ENCODE measurements at places on chromosomes 16 and 17.

DNA sequence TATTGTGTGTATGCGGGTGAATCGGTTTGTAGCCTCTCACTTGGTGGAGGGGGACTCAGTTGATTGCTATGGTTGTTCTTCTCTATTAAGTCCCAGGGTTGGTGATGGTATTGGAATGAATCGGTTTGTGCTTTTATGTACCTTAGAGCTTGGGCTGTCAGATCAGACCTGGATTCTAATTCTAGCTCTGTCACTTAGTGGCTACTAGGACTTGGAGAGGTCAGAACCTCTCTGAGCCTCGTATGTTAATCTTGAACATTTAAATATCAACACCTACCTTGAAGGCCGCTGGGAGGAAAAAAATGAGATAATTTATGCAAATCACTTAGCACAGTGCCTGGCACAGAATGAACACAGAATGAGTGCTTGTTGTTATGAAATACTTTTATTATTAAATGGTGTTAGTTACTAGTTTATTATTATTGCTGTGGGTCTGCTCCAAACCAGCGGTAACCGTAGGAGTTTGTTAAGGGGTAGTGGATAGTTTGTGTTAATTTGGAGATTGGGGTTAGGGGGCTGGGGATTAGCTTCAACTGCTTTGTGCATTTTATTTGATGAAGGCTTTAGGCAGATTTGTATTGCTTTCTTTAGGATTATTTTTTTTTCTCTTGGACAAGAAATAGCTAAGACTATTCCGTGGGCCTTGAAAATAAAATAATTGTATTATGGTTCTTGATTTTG, 3.5 kb downstream of the KDM6B start:
- DNase-seq = no peak

- DNase-seq = peak; percentile 82
Observed at GRCh38 chr17:64081802-64082799, 47.8 kb downstream of the ERN1 start.

- peak; percentile 92 for DNase-seq
Observed at GRCh38 chr17:33469911-33470310, 176.8 kb upstream of the ASIC2 start.

DNA sequence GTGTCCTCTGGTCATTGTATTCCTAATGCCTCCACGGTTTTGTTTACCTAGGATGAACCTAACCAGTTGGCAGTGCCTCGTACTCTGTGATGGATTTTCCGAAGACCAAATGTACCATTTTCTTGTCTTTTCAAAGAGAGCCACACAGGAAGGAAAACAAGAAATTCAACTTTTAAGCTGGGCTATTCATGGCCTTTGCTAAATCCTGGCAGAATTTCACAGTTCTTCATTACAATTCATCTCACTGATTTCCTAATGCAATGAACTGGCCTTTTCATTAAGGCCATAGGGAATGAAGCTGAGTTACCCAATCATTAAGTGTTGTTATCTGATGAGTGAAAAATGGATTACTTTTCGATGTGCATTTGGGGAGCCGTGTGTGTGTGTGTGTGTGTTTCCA, 7.9 kb upstream of the KCNJ16 start:
- no peak for DNase-seq

DNA sequence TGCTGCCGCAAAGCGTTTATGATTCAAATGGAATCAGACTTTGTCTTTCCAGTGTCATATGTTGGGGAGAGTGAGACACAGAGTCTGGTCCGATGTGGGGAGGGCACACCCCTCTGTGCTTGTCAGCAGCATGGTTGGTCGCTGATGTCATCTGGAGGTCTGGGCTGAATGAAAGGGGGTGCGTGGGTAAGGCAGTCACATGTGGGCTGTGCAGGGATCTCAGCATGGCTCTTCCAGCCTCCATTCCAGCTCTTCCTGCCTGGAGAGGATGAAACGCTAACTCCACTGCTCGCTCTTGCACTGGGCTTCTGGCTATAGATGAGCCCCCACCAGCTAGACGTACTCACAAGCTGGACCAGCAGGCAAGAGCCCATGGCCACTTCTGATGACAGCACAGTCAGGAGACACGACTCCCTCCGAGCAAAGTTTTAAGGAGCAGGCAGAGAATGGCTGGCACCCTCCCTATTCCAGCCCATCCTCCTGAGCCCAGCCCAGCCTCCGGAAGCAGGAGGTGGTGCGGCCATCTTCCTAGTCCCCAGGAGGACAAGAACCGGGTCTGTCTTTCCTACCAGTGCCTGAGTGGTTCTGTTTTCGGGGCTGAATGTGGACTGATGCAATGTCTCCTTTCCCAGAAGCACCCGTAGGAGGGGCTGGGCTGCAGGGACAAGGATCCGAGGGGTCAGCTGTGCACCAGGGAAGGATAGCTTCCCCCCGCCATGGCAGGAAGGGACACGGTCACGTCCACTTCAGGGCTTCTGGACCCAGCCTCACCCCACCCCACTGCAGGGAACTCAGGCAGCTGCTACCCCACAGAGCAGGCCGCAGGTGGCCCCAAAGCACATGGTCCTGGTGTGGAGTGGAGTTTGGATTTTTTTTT, 41.5 kb upstream of the CBFA2T3 start:
- peak; percentile 24 for DNase-seq

GRCh38 chr17:56793531-56793930, 40.2 kb downstream of the C17orf67 start:
- DNase-seq = no peak

DNA sequence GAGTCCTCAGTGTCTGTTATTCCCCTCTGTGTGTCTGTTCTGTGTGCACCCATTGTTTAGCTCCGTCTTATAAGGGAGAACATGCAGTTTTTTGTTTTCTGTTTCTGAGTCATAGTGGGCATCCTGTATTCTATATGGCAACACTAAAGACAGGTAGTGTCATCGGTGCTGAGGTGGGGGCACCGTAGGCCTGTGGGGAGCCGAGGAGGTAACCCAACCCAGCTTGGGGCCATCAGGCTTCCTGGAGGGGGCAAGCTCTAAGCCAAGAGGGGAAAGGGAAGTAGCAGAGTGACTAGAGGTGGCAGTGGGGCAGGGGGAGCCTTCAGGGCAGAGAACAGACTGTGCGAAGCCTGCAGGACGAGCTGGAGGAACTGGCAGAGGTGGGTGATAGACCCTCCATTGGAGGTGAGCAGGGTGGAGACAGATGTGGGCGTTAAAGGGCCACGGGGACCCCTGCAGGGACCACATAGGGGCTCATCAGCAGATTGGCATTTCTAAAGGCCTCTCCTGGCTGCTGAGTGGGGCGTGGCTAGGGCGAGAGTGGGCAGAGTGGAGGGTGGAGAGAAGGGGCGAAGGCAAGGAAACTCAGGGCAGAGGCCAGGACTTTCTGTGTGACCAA, 36.5 kb downstream of the CPNE2 start:
- no peak for DNase-seq

GRCh38 chr17:80220054-80220735, at the start of the genes SGSH and SLC26A11:
Gene SGSH (minus strand): TSS chr17:80220333. CDS start chr17:80220313, 20 bp downstream.
Gene SLC26A11 (plus strand): TSS chr17:80220427. CDS start chr17:80221561, 1,134 bp downstream.
- DNase-seq = peak; percentile 50

- DNase-seq = no peak
Observed at GRCh38 chr17:41730479-41730878, 4.0 kb downstream of the HAP1 start.

- no peak for DNase-seq
Observed at GRCh38 chr17:38733982-38734973, 4.1 kb downstream of the CISD3 start.

GRCh38 chr17:8435245-8436168, at the start of gene NDEL1:
Gene NDEL1 (plus strand): TSS chr17:8435884. CDS start chr17:8444272, 8,388 bp downstream.
- peak; percentile 98 for DNase-seq

GRCh38 chr16:86384263-86384649, 126.1 kb upstream of the FOXF1 start:
- no peak for DNase-seq

DNA sequence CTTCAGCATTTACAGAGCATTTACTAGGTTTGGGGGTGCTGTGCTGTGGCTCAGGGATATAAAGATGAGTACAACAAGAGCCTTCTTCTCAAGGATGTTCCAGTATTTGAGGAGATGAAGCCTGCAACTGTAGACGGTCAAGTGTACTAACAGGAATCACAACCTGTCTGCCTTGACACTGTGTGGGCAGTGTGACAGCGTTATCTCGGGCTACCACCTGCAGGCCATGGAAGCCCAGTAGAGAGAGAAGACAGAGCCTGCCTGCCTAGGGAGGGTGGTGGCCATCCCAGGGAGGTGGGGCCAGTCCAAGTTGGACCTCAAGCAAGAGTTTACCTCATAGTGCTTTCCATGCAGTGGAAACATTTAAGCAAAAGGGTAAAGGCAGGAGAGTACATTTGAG, 215.1 kb upstream of the ASIC2 start:
- no peak for DNase-seq

DNA sequence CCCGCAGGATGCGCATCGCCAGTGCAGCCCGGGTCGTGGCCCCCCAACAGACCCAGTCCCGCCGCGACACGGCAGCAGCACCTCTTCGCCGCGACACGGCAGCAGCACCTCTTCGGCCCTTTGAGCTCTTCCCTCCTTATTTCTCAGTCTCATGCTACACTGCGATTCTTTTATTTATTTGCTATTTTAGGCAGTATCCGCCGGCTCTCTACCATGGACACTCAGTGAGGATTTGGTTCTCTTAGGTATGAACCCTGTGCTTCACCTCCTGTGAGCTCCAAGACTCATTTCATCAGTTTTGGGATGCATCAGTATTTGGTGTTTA, 8.3 kb upstream of the MAP2K3 start:
- DNase-seq = no peak

DNA sequence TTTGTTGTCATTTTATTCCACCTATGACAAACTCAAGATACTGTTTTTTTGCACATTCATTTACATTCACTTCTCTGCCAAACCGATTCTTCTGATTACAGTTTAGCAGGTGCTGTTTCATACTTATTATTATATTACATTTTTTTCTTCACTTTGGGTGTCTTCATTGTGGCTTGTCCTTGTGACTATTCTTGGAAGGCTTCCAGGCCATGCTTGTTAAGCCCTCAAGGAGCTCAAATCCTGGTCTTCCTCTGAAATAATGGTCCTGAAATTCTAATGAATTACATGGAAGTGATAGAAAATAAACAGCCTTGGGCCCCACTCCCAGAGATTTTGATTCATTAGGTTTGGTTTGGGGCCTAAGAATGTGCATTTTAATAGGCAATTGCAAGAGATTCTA, 1.4 kb downstream of the KRTAP2-4 start:
- no peak for DNase-seq

DNA sequence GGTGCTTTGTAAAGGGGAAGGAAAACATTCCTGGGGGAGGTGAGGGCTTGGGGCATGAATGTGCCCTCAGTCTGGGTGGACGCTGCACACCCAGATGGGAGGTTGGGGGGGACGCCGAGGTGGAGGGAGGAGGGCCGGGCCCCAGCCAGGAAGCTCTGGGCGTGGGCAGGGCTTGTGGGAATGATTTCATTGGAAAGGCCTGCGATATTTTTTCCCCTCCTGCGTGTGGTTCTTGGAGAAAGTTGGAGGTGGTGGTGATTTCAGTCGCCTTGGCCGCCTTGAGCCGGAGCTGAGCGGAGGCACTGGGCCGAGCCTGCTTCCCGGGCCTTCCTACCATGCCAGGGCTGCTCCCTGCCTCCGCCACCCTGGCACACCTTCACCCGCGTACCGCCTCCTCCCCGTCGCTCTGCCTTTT, 26.4 kb upstream of the CLEC18A start:
- peak; percentile 84 for DNase-seq

DNA sequence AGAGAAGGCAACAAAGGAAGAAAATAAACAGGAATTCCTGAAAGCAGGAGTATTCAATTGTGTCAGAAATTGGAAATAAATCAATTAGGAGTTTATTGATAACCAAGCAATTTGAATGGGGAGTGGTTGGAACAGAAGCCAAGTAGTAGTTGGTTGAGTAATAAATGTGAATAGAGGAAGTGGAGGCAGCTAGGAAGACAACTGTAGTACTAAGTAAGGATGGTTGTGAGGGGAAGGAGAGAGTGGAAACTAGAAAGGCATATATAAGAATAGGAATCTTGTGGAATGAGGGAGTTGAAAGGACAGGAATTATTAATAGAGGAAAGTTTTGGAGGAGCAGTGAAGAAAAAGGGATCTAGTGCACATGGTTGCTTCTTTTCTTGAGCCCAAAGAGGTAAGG, 34.4 kb downstream of the NFAT5 start:
- no peak for DNase-seq

DNA sequence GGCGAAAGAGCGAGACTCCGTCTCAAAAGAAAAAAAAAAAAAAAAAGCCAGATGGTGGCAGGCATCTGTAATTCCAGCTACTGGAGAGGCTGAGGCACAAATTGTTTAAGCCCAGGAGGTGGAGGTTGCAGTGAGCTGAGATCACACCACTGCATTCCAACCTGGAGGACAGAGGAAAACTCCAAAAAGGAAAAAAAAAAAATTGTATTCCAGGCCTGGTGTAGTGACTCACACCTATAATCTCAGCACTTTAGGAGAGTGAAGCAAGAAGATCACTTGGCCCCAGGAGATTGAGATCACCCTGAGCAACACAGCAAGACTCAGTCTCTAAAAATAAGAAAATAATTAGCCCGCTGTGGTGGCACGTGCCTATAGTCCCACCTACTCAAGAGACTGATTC, 20.1 kb downstream of the HBQ1 start:
- DNase-seq = peak; percentile 50

DNA sequence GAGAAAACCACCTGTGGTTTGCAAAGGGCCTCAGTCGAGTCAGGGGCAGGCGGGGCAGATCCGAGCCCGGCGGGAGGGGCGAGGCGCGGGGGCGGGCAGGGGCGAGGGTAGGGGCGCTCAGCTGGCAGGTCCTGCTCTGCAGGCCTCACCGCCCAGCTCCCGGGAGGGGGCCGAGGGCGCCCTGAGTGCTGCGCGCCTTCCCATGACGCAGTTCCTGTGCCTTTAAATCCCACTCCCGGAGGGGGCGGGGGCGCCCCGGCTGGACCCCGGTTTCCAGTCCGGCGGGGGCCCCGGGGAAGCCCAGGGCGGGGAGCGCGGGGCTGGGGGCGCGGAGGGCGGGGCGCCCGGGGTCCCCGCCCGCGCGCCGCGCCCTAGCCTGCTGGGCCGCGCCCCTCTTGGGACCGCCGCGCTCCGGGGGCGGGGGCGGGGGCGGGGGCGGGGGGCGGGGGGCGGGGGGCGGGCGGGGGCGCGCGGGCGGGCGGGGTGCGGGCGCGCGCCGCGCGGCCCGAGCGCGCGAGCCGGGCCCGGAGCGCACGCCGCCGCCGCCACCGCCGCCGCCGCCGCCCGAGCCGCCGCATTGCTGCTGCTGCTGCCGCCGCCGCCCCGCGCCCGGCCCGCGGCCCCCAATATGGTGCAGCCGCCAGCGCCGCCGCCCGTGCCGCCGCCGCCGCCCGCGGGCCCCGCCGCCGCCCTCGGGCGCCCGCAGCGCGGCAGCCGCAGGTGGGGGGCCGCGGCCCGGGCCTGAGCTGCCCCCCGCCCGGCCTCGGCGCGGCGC, at the start of gene JPH3:
TSS of gene JPH3 (plus strand) at position 508 of the 775 bp plus-strand sequence. CDS start 639 bp downstream, outside the sequence.
- no peak for DNase-seq

All from fibroblast of skin of abdomen (primary cell).